ENCODE measurements at places on chromosomes 4 and X.

GRCh38 chr4:101280866-101281600 is 66.3 kb downstream of the PPP3CA start:
- DNase-seq: no peak

- DNase-seq: no peak
These were observed 32.0 kb upstream of the AMELX start for GRCh38 chrX:11261260-11261659.

DNA sequence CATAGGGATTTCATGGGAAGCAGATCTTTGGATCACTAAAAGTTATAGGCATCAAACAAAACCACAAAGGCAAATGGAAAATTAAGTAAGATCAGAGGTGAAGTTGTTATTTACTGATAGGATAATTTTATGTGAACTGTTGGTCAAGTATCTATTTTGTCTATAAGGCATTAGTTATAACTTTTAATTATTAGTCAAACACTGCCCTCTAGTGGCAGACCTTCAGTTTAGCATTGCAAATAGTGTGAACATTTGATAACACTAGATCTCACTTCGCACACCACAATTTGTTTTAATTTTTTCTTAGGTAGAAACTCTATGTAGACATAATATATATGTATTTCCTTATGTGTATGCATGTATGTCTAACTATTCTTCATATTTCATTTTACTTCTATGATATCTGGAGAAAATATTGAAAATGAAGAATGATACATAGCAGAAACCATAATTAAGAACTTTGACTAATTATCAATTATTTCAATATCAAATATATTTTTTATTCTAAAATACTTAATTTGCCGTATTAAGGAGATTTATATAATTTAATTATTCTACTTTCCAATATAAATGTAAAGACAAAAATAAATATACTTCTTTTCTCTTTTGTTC is 214.5 kb upstream of the TACR3 start:
- DNase-seq: no peak

GRCh38 chr4:24508541-24508940 is 75.8 kb downstream of the DHX15 start:
- no peak for DNase-seq

GRCh38 chr4:142405695-142406498 is 440.2 kb downstream of the INPP4B start:
- no peak for DNase-seq

- DNase-seq: no peak
These were observed 122.0 kb upstream of the PUDP start for GRCh38 chrX:7269991-7270390.

DNA sequence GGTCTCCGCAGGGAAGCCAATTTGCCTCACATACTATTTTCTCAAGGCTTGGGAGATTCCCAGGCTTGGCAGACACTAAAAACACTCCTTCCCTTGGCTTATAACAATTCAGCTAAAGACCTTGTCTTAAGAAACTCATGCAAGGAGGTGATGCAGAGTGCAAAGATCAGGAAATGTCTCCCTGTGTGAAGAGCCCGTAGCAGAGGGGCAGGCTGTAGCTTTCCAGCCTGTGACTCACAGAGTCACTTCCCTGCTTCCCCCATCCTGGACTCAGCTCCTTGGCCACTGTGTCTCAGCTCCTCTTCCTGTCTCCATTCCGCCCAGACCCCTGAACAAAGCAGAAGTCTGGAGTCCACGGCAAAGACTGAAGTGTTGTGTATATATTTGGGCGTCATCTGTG is 56.1 kb downstream of the KDR start:
- no peak for DNase-seq

GRCh38 chrX:152878976-152879755 is 18.7 kb upstream of the ZNF185 start:
- DNase-seq: no peak

DNA sequence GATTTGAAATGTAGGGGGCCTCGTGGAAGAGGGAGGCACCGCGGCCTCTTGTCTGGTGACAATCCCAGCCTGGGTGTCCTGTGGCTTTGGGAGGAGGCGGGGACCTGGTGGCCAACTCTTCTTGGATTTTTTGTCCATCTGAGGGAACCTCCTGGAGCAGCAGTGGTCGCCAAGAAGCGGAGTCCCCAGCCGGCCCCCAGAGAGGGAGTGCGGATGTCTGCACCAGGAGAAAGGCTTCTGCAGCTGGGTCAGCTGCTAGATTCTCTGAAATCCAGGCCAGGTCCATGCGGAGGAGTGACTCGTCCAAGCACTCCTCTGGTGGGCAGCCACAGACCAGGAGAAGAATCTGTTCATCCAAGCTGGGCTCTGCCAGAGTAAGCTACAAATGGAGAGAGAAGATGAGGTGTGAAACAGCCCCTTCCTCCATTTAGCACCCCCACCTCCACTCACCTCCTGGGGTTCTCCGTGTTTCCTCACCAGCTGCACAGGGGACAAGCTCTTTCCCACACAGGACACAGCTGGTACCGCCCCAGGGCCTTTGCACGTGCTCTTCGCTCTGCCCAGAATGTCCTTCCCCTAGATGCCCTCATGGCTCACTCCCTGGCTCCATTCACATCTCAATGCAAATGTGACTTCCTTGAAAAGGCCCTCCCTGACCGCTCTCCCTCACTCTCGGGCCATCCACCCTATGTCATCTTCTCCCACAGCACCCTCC is 27.6 kb downstream of the C4orf50 start:
- no peak for DNase-seq

GRCh38 chr4:36761607-36762006 is 480.2 kb downstream of the DTHD1 start:
- no peak for DNase-seq

DNA sequence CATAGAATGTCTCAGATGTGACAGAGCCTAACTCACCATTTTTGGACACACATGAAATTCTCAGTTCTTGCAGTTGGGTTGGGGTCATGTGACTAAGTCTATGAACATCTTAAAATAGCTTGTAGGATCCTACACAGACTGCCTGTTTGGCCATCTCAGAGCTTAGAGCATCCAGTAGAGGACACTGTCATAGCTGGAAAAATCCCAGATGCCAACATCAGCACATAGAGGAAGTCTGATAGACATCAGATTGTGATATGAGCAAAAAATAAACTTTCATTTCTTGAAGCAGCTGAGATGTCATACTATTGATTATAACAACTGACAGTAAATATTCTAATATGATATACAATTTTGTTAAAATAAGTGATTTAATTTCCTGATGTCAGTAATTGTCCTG is 207.1 kb downstream of the TRAM1L1 start:
- no peak for DNase-seq

DNA sequence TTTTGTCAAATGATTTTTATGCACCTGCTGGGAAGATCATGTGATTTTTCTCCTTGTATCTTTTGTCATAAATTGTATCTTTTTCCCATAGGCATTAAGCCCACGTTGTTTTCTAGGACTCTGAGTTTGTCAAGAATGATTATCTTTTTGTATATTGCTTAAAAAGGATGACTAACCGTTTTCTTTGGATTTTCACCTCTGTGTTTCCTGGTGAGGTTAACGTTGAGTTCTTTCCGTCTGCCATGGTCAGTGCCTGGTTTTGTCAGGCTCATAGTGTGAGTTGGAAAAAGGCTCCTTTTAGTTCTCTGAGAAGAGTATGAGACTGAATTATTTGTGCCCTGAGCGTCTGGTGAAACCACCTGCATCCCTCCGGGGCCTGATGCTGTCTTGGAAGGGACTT is 21.9 kb downstream of the PCGF3 start:
- no peak for DNase-seq

DNA sequence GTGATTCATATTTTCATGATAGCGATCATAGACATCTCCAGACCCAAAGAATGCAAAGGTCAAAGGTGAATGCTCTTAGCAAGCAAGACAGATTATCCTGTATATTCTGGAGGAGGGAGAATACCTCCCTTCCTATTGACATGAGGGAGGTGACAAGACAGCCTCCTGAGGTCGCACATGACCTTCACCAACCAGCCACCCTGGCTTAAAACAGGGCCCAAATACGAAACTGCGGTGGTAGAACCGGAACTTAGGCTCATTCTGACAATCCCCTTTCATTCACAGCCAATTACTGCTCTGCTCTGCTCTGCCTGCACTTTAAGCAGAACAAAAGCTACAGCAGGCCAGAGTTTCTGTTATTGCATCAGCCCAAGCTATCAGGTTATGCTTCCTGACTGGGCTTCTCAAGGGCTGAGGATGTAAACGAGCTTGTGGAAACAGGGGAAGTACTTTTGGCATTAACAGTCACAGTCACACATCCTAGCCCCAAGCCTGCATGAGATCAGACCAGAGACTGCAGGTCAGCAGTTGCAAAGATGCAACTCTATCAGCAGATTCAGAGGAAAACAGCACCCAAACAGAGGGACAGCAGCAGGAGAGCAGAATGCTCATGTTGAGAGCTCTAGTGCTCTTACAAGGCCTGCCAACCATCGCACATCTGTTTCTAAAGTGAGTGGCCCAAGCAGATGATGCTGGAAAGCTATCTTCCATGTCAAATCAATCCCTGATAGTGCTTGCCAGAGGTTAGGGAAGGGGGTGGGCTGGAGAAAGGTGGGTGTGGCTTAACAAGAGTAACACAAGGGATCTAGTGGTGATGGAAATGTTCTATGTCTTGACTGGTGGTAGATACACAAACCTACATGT is 51.3 kb upstream of the MAP3K15 start:
- no peak for DNase-seq

GRCh38 chr4:37322122-37322521 is 77.6 kb downstream of the NWD2 start:
- no peak for DNase-seq

DNA sequence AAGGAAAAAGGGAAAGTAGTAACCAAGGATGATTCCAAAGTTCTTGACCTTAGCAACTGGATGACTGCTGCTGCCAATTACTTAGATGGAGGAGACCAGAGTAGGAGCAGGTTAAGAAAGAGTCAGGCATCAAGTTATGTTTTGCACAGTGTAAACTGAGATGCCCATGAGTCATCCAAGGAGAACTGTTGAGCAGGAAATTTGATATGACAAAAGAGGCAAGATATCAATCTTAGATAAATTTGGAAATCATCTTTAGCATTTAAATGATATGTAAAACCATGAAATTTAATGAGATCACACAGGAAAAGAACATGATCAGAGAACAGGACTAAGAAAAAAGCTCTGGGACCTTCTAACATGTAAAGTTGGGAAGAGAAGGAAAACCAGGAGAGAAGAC is 361.3 kb downstream of the OPHN1 start:
- no peak for DNase-seq

- no peak for DNase-seq
These were observed 11.2 kb upstream of the RNF4 start for GRCh38 chr4:2457481-2458295.

Measured in activated naive CD4-positive, alpha-beta T cell treated with anti-CD3 and anti-CD28 coated beads, Interleukin-2, amount 50 U/mL, for 16 hours (primary cell).